Bladder microvascular endothelial cell (primary cell): ENCODE measurements at places on chromosomes 5 and 9. TPM values are rescaled to one million over a fixed set of nuclear protein-coding genes. Genes with fewer than 3 reads are reported as not detected.

Gene BASP1
- total RNA-seq = 5.7 and 12.5 TPM in 2 replicates

Gene NEUROG1
- total RNA-seq = not detected in 2 replicates

Gene PCDH12
- total RNA-seq = 22.0 and 35.0 TPM in 2 replicates

Gene C9orf153
- 0.94 TPM in 1 of 2 replicates, not detected in the other for total RNA-seq

Gene CAVIN4
- 0.97 and 4.6 TPM in 2 replicates for total RNA-seq
